Glomerular endothelial cell (primary cell): ENCODE measurements at places on chromosomes 11 and 22. TPM values are rescaled to one million over a fixed set of nuclear protein-coding genes. Genes with fewer than 3 reads are reported as not detected.

Gene MUC2
- total RNA-seq = not detected in 2 replicates

Gene SPTBN2
- total RNA-seq = 47.7 and 63.2 TPM in 2 replicates

Gene OR10A3
- not detected in 2 replicates for total RNA-seq

Gene APOBEC3B
- 0.87 and 4.7 TPM in 2 replicates for total RNA-seq

DNA sequence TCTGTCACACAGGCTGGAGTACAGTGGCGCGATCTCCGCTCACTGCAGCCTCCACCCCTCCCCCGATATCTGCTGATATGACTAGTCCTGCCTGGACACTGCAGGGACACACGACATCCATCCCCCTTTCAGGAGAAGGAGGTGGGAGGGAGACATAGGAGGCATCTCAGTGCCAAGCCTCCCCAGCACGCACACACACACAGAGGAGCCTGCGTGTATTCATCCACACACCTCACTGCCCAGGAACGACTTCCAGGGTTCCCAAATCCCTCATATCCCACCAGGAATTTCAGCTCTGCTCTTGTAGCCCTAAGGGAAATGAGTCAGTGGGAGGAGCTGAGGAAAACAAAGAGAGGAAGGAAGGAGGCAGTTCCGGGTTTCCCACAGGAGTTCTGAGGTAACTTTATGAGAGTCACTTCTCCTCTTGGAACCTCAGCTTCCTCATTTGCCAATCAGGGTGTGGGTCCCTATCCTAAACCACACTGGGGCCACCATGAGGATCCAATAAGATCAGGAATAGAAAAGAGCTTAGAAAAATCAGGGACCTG, 37.2 kb upstream of the ACER3 start:
- peak; percentile 98 for DNase-seq

DNA sequence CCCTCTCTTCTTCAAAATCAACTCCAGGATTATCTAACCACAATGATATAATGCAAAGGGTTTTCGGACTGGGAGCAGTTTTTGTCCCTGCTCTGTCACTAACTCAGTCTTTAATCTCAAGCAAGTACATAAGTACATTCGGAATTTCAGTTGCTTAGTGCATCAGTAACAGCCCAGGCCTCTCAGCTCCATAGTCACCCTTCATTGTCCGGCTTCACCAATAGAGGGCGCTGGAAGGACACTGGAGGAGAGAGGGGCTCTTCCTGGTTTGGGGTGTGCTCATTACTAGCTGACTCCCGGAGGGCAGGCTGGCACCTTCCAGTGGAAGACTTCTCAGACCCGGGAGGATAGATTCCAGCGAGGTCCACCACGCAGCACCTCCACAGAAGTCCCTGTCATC, 90.4 kb upstream of the PDGFD start:
- DNase-seq = no peak

- no peak for DNase-seq
Measured at GRCh38 chr22:28241656-28242290, 322.7 kb upstream of the PITPNB start.

- no peak for DNase-seq
Measured at GRCh38 chr11:66083767-66084166, 13.7 kb downstream of the PACS1 start.

DNA sequence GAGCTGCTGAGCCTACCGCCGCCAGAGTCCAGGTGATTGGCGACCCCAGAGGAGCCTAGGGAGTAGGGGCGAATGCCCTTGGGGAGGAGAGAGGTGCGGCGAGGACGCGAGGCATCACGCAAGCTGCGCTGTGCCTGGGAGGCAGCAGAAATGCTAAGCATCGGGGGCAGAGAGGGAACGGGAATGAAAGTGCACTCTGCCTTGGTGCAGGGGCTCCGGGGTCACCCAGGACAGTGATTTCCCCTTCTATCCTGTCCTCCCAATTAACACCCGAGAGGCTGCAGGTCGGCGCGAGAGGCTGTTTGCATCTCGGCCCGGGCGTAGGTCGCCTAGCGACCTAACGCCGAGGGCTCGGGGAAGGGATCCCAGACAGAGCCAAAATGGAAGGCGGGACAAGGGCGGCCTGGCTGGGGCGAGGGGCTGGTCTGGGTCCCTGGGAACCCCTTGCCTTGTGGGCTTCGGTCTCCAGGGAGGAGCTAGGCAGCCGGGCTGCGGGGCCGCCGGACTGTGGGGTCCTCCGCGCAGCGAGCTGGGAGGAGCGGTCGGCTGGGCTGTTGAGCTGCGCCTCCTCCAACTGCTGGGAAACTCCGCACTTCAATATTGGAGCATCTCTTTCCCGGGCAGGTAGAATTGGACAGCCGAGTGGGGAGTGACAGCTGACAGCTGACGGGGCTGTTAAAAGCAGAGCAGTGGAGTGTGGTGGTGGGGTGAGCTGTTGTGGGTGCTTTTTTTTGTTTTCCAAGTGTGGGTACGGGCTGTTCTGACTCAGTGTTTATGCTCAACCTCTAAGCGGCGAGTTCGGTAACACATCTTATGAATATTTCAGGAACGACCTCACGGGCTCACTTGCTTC, 657 bp downstream of the ELMOD1 start:
- no peak for DNase-seq

GRCh38 chr22:19984851-19985811, 31.5 kb downstream of the ARVCF start:
- no peak for DNase-seq

GRCh38 chr11:100640071-100640470, 47.0 kb upstream of the ARHGAP42 start:
- DNase-seq = no peak

- no peak for DNase-seq
Measured at GRCh38 chr11:64063777-64064176, 28.0 kb downstream of the FLRT1 start.

GRCh38 chr11:76850815-76851214, 9.9 kb upstream of the ACER3 start:
- DNase-seq = no peak

DNA sequence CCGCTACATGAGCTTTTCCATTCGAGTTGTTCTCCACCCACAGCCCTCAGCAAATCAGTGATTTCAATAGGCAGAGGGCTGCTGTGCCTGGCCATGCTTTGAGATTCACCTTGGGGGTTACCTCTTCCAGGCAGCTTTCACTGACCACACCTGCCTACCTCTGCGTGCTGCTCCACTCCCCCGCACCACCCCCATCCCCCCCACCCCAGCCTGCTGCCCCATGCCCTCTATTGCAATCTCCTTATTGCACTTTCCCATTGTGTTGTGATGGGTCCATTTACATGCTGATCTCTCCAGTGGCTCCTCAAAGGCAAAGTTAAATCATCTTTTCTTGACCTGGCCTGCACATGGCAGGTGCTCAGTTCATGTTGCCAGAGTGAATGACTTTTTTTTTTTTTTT, 18.0 kb upstream of the POLA2 start:
- no peak for DNase-seq

- DNase-seq = no peak
Measured at GRCh38 chr11:73218830-73219215, 742 bp downstream of the P2RY2 start.

DNA sequence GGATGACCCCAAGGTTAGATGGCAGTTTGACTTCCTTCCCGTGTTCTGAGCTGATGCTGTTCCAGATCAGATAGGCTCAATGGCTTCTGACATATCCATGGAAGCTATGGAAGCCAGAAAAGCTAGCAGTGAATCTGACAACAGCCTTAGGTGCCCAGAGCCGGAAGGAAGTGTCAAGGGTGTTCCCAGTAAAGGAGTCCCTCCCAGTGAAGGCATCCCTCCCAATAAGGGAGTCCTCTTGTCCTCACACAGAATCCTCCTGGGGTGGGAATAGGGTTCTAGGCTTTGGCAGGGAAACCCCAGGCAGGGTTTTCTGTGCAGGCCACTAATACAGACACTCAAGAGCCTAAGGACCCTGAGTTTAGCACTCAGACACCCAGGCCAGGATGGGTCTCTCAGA, 47.0 kb upstream of the ISX start:
- no peak for DNase-seq

- DNase-seq = no peak
Measured at GRCh38 chr22:36445158-36445668, 36.2 kb downstream of the TXN2 start.
